ENCODE measurements at places on chromosomes 3 and 15.

GRCh38 chr15:67462875-67463274 lies 58.1 kb upstream of the C15orf61 start:
- DNase-seq: no peak

GRCh38 chr3:100600181-100601042 lies 9.0 kb upstream of the ADGRG7 start:
- no peak for DNase-seq

DNA sequence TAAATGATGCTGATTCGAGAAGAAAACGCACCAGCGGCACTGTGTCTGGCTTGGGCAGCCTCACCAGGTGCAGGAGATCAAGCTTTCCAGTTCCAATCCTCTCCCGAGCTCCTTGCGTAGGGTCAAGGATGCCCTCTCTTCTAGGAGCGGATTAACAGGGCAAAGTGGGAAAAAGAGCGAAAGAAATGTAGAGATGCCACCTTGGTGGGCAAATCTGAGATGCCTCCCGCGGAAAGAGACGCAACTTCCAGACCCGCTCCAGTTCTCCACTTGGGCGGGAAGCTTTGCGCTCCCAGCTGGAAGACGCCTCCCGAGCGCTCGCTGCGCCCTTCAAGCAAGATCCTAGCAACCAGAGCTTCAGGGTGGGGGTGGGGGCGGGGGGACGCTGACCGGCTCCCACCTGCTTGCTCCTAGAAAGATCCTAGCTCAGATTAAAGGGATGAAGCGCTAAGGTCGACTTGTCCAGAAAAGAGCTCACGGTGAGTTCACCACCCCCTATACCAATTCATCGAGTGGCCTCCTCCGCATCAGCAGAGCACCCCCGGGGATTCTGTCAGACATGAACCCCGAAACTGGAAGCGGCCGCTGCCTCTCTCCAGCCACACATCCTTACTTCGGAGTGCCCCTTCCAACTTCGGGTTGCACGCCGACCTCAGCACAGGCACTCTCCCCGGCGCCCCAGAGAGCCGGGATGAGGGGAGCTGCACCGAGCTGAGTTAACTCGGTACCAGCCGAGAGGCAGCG lies 769 bp downstream of the TAFA4 start:
- DNase-seq: no peak

DNA sequence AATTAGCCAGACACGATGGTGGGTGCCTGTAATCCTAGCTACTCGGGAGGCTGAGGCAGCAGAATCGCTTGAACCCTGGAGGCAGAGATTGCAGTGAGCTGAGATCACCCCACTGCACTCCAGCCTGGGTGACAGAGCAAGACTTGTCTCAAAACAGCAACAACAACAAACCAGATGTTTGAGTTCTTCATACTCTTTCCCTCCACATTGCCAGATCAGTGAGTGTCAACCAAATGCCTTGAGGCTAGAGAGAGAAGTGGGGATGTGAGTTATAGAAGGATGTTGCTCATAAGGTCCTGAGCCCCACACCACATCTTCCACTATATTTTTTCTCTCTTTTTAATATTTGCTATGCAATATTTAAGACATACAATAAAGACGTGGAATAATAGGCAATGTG lies 19.8 kb downstream of the MAPKBP1 start:
- DNase-seq: peak; percentile 52

GRCh38 chr15:81853150-81853748 lies 192.6 kb downstream of the MEX3B start:
- DNase-seq: no peak

DNA sequence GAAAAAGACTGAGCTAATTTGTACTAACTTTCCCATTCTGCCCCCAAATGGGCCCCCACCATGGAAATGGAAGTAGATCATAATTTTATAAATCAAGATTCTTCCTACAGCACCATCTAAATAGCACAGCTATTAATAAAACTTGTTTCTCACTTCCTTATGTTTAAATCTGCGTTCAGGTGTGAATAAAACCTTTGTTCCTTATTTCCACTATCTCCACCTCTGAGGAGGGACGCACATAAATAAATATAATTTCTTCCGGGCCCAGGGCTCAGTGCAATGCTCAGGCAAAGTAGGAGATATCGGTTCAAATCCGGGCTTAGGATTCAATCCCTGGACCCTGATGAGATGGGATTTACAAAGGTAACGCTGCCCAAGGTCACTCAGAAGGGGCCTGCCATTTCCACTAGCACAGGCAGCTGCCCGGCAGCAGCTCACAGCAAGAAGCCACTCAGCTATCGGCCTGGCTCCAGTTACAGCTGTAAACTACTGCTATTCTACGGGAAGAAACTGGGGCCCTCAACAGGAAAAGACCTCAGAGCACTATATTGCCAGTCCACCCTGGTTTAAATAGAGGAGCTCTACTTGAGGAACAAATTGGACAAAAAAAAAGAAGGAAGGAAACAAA lies 52.5 kb downstream of the FOXP1 start:
- no peak for DNase-seq

DNA sequence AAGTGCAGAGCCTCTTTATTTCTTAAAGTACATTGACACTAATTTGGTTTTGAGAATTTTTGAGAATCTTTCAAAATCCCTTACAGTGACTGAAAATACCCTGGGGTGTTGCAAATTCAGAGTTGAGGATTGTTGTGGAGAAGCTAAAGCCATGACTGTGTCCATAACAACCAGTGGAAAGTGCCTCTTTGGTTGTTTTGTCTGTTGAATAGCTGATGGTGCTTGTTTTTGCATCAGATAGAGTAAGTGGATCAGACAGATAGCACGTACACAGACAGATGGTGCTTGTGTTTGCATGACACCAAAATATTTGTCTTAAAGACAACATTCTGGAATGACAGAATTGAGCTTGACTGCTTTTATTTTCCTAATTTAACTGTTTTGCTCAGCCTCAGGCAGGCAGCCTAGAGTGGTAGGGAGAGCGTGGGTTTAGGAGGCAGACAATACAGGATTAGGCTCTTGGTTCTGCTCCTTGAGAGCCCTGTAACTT lies 265.0 kb downstream of the IL20RB start:
- no peak for DNase-seq

- no peak for DNase-seq
Measured at GRCh38 chr15:39510001-39510701, 70.7 kb upstream of the THBS1 start.

DNA sequence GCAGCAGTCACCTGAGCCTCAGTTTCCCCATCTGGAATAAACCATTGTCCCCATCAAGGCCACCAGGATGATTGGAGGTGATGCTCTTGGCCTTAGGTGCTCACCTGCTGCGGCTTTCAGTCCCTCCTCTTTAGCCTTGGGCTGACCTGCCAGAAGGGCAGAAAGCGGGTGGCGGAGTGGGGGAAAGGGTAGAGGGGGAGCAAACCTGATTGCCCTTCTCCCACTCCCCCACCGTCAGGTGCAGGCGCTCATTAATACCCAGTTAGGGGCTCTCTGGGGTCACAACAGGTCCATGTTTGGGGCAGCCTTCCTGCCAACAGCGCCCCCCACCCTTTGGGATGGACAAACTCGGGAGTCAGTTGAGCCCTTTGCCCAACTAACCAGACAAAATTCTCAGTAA lies 50.5 kb downstream of the GRIP2 start:
- DNase-seq: no peak

GRCh38 chr3:28989646-28990089 lies 291.2 kb upstream of the RBMS3 start:
- peak; percentile 35 for DNase-seq

GRCh38 chr3:19226479-19226878 lies 78.2 kb downstream of the KCNH8 start:
- no peak for DNase-seq

GRCh38 chr3:140365872-140366697 lies 311.8 kb upstream of the TRIM42 start:
- DNase-seq: no peak
